Uterus (tissue), 4 donors: ENCODE measurements at places on chromosomes 2 and 18. TPM values are rescaled to one million over a fixed set of nuclear protein-coding genes. Genes with fewer than 3 reads are reported as not detected.

DNA sequence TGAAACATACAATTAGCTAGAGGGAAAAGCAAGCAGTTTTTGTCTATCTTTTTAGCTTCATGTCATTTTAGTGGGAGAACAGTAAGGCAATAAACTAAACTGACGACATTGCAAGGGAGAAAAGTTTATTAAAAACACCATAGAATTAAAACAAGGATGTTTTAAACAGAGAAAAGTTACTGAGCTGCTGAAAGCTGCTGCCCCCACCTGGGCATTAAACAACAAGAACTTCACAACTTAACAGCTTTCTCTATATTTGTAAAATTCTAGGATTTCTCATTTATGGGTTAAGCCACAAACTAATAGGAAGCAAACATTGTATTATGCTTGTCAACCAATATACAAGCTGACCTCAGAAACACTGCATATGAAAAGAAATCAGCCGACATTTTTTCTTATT is 289.2 kb downstream of the ERBB4 start:
- no peak for DNase-seq

GRCh38 chr2:69060938-69061501 is 48.0 kb downstream of the ANTXR1 start:
- no peak for DNase-seq

DNA sequence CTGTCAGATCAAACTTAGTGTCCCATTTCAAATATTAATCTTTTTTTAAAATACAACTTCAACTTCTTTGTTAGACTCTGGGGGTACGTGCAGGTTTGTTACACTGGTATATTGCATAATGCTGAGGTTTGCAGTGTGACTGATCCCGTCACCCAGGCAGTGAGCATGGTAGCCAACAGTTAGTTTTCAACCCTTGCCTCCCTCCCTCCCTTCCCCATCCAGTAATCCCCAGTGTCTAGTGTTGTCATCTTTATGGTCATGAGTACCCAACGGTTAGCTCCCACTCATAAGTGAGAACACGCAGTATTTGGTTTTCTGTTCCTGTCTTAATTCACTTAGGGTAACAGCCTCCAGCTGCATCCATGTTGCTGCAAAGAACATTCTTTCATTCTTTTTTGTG is 23.9 kb downstream of the NOL10 start:
- DNase-seq, result no peak

GRCh38 chr18:59619816-59620215 is 77.4 kb downstream of the CCBE1 start:
- no peak for DNase-seq

DNA sequence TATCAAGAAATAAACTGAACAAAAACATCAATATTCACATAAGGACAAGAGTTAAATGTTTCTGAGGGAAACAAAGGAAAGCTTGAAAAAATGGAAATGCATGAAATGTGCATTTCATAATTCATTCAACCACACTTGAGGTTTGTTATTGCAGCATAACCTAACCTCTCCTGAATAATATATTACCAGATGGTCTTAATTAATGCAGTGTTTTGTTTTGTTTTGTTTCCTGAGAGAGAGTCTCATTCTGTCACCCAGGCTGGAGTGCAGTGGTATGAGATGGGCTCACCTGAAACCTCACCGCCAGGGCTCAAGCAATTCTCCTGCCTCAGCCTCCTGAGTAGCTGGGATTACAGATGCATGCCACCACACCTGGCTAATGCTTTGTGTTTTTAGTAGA is 139.9 kb upstream of the PIEZO2 start:
- DNase-seq, result no peak

DNA sequence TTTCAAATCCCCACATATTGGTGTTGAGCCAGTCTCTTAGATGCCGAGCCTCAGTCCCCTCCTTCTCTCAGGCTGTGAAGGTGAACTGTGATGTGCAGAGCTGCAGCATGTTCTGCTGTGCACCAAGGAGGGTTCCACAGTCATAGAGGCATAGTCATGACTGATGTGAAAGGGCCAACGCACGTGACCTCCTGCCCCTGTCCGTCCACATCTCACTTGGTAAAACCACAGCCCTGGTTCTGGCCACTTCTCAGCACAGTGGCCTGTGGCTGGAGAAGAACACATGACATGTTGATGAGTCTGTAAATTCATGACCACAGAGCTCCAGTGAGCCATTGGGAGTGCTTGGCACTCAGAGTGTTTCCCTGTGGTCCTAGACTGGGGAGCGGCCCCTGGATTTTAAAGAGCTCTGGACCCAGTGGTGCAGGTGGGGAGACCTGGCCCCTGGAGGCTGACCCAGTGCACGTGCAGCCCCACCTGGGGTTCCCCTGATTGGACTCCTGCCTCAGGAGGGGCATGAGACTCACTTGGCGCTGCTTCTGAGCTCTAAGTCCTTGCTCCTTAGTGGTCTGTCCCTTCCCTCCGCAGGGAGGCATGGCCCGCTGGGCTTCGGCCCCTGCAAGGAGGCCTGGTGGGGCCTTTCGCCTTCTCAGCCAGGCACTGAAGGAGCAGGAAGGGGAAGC is 25.3 kb downstream of the INPP4A start:
- no peak for DNase-seq

GRCh38 chr2:218627939-218628338 is 20.2 kb downstream of the PLCD4 start:
- DNase-seq, result no peak

DNA sequence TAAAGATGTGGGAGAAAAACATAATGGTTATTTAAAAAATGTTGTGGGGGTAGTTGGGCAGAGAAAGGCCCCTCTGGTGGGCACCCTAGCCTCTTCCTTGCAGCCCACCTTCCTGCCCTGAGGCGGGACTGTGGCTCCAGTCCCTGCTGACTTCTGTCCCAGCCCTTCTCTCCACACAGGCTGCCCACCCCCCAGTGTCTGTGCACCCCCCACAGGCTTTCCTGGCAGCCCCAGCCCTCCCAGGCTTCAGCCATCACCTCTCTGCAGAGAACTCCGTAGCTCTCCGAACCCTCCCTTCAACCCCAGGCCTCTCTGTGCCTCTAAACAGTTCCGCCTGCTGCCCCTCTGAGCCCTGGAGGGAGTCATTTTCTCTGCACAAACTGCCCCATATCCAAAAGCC is 75.4 kb downstream of the DYSF start:
- DNase-seq, result no peak

DNA sequence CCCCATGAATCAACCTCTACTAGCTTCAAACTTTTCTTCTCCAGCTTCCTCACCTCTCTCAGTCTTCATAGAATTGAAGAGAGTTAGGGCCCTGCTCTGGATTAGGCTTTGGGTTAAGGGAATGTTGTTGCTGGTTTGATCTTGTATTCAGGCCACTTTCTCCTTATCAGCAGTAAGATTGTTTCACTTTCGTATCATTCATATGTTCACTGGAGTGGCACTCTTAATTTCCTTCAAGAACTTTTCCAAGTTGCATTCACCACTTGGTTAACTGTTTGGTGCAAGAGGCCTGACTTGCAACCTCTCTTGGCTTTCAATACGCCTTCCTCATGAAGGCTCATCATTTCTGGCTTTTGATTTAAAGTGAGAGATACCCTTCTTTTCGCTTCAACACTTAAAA is 22.8 kb downstream of the OXER1 start:
- DNase-seq, result no peak

IGFBP5 gene
- total RNA-seq, result 666 TPM

TCF7L1 gene
- total RNA-seq, result 0.59 TPM

UGT1A4 gene
- not detected for total RNA-seq

SCN9A gene
- total RNA-seq, result 1.8 TPM
